Amniotic epithelial cell (primary cell): ENCODE measurements at places on chromosomes 4 and X.

DNA sequence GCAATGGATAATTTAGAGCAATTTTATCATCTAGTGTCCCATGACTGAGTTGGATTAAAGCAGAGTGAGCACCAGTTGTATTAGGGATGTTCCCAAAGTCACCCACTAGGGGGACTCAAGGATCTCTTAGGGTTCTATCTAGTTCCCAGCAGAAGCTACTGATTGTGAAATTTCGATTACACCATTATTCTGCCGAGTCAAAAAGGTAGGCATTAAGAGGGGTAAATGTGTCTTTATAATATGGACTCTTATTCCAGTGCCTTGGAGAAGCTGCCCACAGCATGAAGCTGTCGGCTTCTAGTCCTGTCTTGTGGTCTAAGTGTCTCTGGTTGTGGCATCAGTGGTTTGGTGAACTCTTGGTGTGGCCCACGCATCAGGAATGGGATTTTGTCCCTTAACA lies 53.3 kb downstream of the RGS12 start:
- DNase-seq = peak; percentile 84

- peak; percentile 50 for DNase-seq
Measured at GRCh38 chr4:87073199-87074120, 138.6 kb downstream of the AFF1 start.

DNA sequence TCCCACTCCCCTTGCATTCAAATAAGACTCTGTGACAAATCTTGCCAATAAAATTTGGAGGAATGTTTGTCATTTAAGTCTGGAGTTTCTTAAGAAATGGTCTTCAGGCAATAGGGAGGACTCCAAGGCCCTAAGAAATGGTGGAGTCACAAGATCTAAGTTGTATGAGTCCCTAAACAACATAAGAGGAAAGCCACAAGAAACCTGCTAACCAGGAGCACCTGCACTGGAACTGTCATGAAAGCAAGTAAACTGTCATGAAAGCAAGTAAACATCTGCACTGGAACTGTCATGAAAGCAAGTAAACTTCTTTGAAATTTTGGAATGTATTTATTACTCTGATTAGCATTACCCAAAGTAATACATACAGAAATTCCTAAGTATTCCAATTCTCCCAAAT lies 3.5 kb downstream of the CNOT6L start:
- no peak for DNase-seq

- no peak for DNase-seq
Measured at GRCh38 chrX:15098505-15098904, 171.4 kb downstream of the ASB9 start.

DNA sequence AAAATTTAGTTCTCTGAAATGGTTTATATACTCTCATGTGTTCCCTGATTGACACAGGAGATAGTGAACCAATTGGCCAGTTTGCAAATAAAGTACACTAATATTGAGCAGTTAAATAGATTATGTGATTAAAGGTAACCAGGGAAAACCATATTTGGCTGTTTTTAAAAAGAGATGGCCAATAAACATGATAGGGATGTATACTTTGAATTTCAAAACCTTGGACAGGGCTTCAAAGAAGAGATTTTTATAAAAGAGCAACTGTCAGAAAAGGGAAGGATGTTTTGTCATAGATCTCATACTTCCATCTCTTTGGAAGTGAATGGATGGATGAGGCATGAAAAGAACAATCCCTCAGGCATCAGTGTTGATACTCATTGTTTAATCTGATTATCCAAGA lies 825.3 kb downstream of the STIM2 start:
- no peak for DNase-seq

GRCh38 chrX:23902419-23902818 lies 5.3 kb downstream of the APOO start:
- peak; percentile 61 for DNase-seq

DNA sequence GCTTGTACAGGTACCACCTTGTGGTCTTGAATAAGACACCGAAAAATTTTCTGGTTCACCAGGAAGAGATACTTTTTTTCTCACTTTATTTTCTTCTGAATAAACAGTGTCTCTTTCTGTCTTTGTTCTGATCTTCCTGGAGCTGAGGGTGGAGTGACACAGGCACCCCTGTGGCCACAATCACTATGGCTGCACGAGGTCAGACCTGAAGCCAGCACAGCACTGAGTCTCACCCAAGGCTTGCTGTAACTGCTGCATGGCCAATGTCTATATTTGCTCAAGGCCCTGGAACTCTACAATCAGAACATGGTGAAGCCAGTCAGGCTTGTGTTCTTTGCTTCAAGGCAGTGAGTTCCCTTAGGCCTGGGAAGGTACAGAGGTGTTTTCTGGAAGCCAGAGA lies 87.2 kb downstream of the GPR174 start:
- DNase-seq = no peak

DNA sequence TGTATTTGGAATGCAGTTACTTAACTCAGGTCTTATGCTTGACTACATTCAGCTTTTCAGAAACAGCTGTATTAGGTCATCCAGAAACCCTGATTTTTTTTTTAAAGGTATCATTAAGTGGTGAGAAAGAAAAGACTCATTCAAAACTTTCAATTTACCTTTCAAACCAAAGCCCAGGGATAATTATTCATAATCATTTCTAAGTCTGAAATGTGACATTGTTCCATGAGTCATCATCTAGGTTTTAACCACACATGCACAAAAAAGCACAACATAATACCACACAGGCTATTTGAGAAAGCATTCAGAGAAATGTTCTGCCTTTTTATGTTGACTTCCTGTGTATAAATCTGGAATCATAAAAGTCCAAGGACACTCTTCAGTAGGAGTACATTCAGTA lies 288.2 kb downstream of the IL1RAPL2 start:
- peak; percentile 37 for DNase-seq

DNA sequence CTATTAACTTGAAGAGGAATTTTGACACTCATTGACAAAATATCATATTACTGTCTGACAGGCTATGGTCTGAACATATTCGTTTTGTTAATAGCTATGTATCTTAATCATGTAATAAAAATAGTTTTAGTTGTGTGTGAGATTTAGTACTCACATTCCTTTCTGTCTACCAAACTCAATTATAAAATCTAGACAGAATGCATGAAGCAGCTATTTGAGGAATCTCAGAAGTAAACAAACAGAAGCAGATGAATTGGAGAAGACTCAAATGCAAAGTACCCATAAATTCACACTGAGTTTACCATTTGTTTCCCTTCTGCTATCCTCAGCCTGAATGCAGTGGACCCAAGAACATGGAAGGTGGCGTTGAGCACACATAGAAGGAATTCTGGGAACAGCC lies 841.6 kb upstream of the AADAT start:
- DNase-seq = peak; percentile 1

GRCh38 chr4:7876201-7876875 lies 63.3 kb downstream of the AFAP1 start:
- peak; percentile 47 for DNase-seq

DNA sequence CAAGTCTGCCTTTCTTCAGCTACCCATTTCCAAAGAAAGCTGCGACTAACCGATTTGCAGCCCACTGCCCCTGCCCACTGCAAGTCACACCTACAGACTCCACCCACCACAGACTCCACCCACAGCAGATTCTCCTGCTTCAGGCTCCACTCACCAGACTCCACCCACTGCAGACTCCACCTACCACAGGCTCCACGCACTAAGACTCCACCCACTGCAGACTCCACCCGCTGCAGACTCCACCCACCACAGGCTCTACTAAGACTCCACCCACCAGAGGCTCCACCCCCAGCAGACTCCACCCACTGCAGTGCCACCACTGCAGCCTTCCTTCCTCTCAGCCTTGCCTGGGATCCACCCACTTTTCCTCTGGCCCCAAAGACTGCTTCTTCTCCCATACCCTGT lies 41.3 kb downstream of the ABLIM2 start:
- peak; percentile 17 for DNase-seq

DNA sequence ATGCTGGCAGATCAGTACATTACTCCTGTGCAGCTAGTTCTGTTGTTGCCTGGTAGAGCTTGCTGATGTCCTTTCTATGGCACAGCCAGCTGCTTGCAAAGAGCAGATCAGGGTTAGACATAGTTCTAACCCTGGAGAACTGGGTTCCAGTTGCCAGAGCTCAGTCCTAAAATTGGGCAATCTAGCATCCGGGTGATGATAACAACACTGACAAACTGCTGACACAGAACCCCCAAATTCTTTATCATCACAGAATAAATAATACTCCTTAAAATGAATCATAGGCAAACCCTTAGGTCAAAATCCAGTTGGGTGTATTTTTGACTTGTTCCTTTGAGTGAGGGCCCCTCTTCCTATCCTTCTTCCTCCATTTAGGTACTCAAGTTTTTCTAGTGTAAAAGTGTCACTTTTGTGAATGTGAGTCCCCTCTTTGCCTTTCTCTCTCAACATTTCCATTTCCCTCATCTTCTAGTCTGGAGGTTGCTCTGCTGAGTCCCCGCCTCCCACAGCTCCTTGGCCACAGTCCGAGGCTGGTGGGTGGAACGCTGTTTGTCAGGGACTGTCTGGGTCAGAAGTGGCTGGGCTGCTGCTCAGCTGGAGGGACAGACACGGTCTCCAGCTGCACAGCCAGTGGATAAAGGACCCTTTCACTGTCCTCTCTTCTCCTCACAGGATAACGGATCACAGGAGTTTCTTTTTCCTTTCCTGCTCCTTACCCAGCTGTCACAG lies 93.6 kb upstream of the RASGEF1B start:
- DNase-seq = no peak

DNA sequence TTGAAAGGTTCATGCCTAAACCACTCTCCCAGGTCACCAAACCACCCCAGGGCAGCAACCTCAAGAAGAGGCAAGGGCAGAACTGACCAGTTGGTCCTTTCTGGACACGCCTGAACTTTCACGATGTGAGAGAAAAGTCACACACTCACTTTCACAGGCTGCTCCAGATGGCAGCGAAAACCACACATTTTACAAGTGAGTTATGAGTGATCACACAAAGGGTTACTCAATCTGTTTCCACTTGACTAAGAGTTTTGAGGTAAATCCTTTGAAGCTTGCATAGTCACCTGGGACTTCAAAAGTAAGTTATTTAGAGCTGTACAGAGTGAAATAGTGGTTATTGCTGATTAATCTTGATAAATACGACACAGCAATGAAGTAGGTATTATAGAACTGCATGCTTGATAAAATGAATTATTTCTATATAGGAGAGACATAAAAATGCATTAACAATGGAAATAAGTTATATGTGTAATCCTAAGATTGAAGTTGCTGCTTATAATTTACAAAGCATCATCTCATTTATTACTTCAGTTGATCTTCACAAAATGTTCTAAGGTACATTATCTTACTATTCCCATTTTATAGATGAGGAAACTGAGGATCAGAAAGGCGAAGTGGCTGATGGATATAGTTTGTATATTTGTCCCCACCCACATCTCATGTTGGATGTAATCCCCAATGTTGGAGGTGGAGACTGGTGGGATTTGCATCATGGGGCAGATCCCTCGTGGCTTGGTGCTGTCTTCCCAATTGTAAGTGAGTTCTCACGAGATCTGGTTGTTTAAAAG lies 103.0 kb upstream of the KLF3 start:
- peak; percentile 3 for DNase-seq

DNA sequence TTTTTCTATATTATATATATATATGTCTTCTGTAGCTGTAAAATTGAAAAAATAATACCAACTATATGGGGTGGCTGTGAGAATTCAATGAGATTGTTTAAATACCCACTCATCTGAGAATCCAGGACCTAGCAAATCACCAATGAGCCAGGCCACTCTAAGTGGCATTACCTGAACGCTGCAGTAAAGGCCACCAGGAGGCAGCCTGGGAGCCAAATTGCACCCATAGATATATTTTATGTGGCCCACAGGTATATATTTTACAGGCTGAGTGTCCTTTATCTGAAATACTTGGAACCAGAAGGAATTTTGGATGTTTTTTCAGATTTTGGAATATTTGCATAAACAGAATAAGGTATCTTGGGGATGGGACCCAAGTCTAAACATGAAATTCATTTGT lies 58.2 kb upstream of the C4orf50 start:
- no peak for DNase-seq

DNA sequence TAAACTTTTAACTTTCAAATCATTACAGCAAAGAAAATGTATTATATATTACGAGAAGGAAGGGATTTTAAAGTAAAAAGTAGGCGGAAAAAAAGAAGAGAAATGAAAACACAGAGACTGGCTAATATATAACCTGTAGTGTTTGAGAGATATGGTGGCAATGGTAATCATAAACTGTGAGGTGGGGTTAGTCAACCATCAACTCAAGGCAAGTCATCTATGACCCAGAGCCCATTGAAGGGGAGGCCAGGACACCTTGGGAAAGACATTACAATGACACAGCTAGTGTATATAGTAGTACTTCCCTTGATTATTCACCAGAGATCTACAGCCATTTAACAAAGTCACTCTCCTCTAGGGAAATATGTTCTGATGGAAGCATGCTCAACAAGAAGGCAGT lies 423.9 kb upstream of the PITX2 start:
- no peak for DNase-seq

GRCh38 chr4:180669680-180670079 lies 1573.5 kb upstream of the TENM3 start:
- peak; percentile 7 for DNase-seq

- DNase-seq = no peak
Measured at GRCh38 chrX:13427441-13428052, 107.7 kb upstream of the ATXN3L start.

GRCh38 chr4:186920483-186920882 lies 196.8 kb upstream of the FAT1 start:
- peak; percentile 11 for DNase-seq

DNA sequence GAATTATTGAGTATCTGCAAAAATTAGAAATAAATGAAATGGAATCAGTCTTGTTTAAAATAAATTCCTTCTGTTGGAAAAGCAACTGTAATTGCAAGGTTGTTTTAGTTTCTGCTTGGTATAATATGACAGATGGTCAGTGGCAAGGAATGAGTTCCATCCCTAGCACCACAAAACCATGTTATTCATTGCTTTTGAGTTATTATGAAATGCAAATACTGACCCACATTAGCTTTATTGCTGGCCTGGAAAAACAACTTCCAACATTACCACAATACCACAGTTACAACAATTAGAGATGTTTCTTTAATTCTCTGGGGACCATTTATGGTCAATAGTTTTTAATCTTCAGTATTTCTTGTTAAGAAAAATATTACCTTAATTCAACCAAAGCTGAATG lies 194.4 kb downstream of the TMA16 start:
- DNase-seq = peak; percentile 8
